Metanephros (tissue), 2 donors: ENCODE measurements at places on chromosomes 3 and 15. TPM values are rescaled to one million over a fixed set of nuclear protein-coding genes. Genes with fewer than 3 reads are reported as not detected.

Gene CPNE9
- 0.23 TPM for total RNA-seq

Gene STAC
- total RNA-seq: 14.2 TPM

Gene PCSK6
- 13.4 TPM for total RNA-seq

Gene ACTC1
- 101 TPM for total RNA-seq

Gene ZNF502
- total RNA-seq: 8.0 TPM

Gene GREM1
- 0.35 TPM for total RNA-seq

Gene ITPKA
- 0.47 TPM for total RNA-seq

Gene NR2E3
- 1.2 TPM for total RNA-seq

Gene TM4SF18
- total RNA-seq: 37.4 TPM

Gene RTP4
- total RNA-seq: 1.7 TPM

Gene SLC2A2
- 15.0 TPM for total RNA-seq
